Activated CD8-positive, alpha-beta T cell treated with anti-CD3 and anti-CD28 coated beads, Interleukin-2, amount 10 ng/mL, durations not matched to agents 7 days and 5 days (primary cell): ENCODE measurements at places on chromosomes 6 and 20. TPM values are rescaled to one million over a fixed set of nuclear protein-coding genes. Genes with fewer than 3 reads are reported as not detected.
A peak's percentile ranks its signal among the peaks of the same experiment; 100 is the strongest.

DNA sequence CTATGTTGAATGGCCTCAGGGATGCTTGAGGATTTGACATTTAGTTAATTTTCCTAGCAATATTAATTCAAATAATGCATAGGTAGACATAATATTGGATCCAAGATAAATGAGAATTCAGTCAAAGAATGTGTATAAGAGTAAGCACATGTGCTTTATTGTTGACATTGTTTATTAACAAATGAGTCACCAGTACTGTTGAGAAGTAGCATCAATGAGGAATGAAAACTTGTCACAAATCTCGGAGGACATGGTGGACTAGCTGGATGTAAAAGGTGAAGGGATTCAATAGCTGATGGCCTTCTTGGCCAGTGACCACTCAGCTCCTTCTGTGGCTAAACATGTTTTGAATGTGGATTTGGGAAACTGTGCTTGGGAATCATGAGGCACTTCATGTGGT, 1137.0 kb downstream of the HACE1 start:
- H3K4me3 ChIP-seq: no peak overlapping the region
- H3K36me3 ChIP-seq: no peaks in the 10 kb centered on the region
- H3K4me1 ChIP-seq: no peaks in the 10 kb centered on the region
- H3K27me3 ChIP-seq: no peaks in the 10 kb centered on the region

GRCh38 chr6:74853991-74854390, 351.9 kb downstream of the COL12A1 start:
- H3K27me3 ChIP-seq: no peaks in the 10 kb centered on the region
- no peak for DNase-seq
- H3K4me3 ChIP-seq: no peak overlapping the region
- H3K36me3 ChIP-seq: no peaks in the 10 kb centered on the region
- H3K4me1 ChIP-seq: no peaks in the 10 kb centered on the region

GRCh38 chr6:36020154-36020553, 4.3 kb downstream of the SLC26A8 start:
- H3K4me1 ChIP-seq: peaks cover 9% of the 10 kb centered on the region
- H3K27ac ChIP-seq: no peak overlapping the region

- DNase-seq: no peak
- no peaks in the 10 kb centered on the region for H3K27me3 ChIP-seq
- no peak overlapping the region for H3K27ac ChIP-seq
- peaks cover 22% of the 10 kb centered on the region for H3K36me3 ChIP-seq
- H3K4me1 ChIP-seq: peaks cover 19% of the 10 kb centered on the region
Measured at GRCh38 chr6:166485651-166486535, 100.6 kb downstream of the RAMACL start.

DNA sequence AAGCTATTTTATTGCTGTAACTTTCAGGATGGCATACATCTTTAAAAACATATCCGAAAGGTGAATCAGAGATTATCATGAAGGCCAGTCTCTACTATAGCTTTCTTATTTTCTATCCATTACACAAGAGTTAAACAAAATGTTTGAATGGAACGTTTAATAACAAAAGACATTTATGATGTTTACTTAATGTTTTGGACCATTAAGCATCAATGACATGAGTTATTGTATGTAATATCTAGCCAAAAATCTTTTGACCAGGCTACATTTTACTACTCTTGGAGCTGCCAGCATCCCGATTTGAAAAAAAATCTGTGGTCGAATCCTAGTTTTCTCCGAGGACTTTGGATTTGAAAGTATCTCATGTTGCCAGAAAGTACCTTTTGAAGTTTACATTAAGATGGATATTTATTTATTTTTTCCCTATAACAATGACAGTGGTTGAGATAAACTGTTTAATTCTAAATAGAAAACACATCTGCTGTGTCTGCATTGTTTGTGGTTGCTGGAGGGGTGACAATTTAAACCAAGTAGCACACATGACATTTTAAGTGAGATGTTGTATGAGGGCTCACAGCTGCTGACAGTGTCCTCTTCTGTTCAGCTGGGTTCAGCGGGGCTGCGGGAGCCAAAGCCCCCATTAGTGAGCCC, 293.7 kb upstream of the TCF21 start:
- H3K4me1 ChIP-seq: no peaks in the 10 kb centered on the region
- no peak overlapping the region for H3K4me3 ChIP-seq
- DNase-seq: no peak
- no peaks in the 10 kb centered on the region for H3K36me3 ChIP-seq
- H3K27ac ChIP-seq: no peak overlapping the region

DNA sequence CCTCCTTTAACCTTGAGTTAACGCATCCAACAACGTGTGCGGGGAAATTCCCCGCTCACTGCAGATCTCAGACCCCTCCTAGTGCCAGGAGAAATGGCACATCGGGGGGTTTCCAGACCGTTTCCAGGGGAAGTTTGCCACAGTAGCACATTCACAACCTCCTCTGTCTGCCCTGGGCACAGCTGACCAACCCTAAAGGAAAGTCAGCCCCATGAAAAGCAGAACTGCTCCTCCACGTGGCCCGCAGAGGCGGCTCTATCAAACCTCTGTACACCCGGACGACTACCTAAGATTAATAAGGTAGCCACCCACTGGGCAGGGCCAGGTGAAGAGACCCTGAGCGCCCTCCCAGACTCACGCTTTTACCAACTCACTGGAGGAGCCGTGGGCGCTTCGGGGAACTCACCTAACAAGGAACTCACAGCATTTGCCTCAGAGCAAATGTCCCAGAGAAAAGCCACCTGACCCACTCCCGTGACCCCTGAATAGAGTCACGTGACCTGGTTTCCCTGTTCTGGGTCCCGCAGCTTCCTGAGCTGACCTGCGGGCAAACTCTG, 93.1 kb downstream of the PRND start:
- peak overlapping the region; percentile 94 for H3K4me3 ChIP-seq
- H3K4me1 ChIP-seq: peaks cover 74% of the 10 kb centered on the region
- DNase-seq: peak; percentile 79
- H3K27me3 ChIP-seq: no peaks in the 10 kb centered on the region

GRCh38 chr20:5730131-5730530, 20.1 kb upstream of the SHLD1 start:
- no peak overlapping the region for H3K27ac ChIP-seq
- no peak overlapping the region for H3K4me3 ChIP-seq
- H3K4me1 ChIP-seq: no peaks in the 10 kb centered on the region
- peaks cover 7% of the 10 kb centered on the region for H3K27me3 ChIP-seq
- no peak for DNase-seq

DNA sequence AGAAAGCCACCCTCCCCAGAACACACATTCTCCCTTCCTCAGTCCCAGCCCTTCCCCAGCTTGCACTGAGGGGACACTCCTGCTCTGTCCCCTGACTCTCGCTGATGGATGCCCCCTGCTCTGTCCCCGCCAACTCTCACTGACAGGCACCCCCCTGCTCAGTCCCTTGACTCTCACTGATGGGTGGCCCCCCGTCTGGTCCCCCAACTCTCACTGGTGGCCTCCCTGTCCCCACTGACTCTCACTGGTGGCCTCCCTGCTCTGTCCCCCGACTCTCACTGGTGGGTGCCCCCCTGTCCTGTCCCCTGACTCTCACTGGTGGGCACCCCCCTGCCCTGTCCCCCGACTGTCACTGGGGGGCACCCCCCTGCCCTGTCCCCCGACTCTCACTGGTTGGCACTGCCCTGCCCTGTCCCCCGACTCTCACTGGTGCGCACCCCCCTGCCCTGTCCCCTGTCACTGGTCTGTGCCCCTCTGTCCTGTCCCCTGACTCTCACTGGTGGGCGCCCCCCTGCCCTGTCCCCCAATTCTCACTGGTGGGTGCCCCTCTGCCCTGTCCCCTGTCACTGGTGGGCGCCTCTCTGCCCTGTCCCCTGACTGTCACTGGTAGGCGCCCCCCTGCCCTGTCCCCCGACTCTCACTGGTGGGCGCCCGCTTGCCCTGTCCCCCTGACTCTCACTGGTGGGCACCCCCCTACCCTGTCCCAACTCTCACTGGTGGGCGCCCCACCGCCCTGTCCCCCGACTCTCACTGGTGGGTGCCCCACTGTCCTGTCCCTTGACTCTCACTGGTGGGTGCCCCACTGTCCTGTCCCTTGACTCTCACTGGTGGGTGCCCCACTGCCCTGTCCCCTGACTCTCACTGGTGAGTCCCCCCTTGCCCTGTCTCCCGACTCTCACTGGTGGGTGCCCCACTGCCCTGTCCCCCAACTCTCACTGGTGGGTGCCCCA, 60.9 kb downstream of the GINS1 start:
- H3K4me1 ChIP-seq: peaks cover 11% of the 10 kb centered on the region
- no peaks in the 10 kb centered on the region for H3K36me3 ChIP-seq
- no peaks in the 10 kb centered on the region for H3K27me3 ChIP-seq
- no peak overlapping the region for H3K27ac ChIP-seq

- no peak for DNase-seq
- no peak overlapping the region for H3K4me3 ChIP-seq
- peaks cover 19% of the 10 kb centered on the region for H3K36me3 ChIP-seq
- H3K27ac ChIP-seq: peak overlapping the region; percentile 77
Measured at GRCh38 chr6:149166747-149167146, 150.8 kb upstream of the TAB2 start.

DNA sequence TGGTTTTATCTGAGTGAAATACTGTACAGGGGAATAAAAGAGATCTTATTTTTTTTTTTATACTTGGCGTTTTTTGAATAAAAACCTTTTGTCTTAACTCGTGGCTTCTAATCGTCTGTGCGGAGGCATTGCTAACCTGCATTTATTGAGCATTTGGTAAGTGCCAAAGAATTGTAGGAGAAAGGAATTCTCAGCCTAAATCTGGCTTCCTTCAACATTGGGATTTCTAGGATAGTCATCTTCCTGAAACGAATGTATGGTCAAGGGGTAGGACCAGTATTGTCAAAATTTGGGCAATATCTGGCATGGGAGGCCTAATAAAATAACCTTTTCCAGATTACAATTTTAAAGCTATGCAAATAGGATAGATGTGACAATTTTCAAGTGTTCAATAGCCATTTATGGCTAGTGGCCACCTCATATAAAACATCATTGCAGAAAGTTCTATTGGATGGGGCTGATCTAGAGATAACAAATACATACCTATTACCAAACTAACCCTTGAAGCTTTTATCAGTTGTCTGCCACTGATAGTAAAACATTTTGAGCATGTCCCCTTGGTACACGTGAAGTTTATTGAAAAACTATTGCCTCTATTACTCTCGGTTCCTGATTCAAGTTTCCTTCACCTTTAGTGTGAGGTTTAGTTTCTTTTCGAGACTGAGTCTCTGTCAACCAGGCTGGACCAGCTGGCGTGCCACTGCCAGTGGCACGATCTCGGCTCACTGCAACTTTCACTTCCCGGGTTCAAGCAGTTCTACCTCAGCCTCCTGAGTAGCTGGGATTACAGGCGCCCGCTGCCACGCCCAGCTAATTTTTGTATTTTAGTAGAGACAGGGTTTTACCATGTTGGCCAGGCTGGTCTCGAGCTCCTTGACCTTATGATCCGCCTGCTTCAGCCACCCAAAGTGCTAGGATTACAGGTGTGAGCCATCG, 5.6 kb downstream of the PIM1 start:
- peaks cover 79% of the 10 kb centered on the region for H3K36me3 ChIP-seq
- peak; percentile 43 for DNase-seq
- peak overlapping the region; percentile 100 for H3K4me3 ChIP-seq
- peaks cover 57% of the 10 kb centered on the region for H3K4me1 ChIP-seq
- H3K27me3 ChIP-seq: no peaks in the 10 kb centered on the region

DNA sequence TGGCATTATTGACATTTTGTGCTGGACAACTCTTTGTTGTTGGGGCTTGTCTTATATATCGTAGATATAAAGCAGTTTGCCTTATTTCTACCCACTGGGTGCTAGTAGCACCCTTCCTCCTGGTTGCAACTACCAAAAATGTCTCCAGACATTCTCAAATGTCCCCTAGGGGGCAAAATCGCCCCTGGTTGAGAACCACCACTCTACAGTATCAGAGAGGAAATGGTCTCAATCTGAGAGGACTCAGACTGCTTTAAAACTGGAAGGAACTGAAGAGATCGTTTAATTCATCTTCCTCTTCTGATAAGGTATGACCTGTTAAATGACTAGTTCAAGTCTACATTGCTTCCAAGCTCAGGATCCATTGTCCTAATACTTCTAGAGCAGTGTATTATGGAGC, 14.9 kb downstream of the SH3BGRL2 start:
- no peak overlapping the region for H3K27ac ChIP-seq
- H3K4me3 ChIP-seq: no peak overlapping the region
- no peaks in the 10 kb centered on the region for H3K4me1 ChIP-seq
- DNase-seq: peak; percentile 33
- no peaks in the 10 kb centered on the region for H3K36me3 ChIP-seq

Gene MYLK4
- 0.13 TPM for total RNA-seq

Gene BANF2
- not detected for total RNA-seq

Gene TINAG
- total RNA-seq: not detected

Gene GRIK2
- not detected for total RNA-seq

Gene PLAGL2
- 21.9 TPM for total RNA-seq

Gene ADTRP
- 0.63 TPM for total RNA-seq
